ENCODE measurements at places on chromosomes 13 and 19.

DNA sequence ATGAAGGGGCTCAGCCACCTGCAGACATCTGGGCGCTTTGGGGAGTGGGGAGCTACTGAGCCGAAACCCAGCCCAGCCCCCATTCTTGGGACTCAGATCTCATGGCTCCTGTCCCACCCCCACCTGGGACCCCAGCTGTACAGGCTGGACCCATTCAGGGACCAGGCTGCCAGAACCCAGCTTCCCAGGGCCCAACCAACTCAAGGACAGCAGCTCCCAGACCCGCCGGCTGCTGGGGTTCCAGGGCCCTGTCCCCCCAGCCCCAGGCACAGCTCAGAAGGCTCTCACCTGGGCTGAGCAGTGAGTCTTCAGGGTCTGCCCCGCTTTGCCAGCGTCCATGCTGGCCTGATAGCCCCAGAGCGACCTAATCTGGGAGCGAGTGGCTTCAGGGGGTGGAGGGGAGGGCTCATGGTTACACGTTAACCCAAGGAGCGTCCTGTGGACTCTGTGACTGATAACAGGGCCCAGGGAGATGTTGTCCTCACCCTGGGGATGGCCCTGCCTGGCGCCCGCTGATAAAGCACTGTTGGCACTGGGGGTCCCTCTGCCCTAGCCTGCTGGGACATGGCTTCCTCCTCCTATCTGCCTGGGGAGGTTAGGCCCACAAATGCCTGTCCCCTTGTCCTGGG is at the start of gene TMEM86B:
Gene TMEM86B (minus strand): TSS at position 361 of the 629 bp plus-strand sequence. CDS start 22 bp downstream, at position 339.
- no peak for DNase-seq

DNA sequence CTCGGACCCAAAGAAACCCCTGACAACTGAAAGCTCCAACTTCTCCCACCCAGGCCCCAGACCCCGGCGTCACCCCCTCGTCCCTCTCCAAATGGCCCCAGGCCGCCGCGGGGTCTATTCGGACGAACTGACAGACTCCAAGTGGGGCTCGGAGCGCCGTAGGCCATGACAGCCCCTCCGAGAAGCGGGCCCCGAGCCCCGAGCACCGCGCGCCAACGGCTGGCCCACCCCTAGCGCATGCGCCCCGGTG is 360 bp downstream of the DDX39A start:
- DNase-seq: peak; percentile 77

GRCh38 chr13:42950181-42950580 is 41.9 kb downstream of the EPSTI1 start:
- DNase-seq: no peak

- DNase-seq: no peak
These were observed 11.7 kb downstream of the PLIN4 start for GRCh38 chr19:4506449-4507149.

DNA sequence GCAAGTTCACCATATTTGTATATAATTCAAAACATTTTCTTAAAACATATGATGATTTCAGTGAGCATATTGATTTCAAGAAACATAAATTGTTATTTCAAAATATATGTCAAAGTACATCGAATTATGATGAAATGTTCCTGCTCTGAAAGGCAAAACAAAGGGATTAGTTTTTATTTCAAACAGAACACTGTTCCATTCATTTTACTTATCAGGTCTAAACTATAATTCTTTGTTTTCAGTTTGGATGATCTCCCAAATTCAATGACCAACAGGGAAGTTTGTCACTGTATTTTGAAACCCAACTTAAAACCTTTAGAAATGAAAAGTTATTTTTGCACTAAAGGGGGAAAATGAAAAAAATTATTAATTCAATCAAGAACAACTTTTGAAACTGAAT is 610.2 kb downstream of the SLITRK1 start:
- DNase-seq: no peak

GRCh38 chr13:112058519-112058873 is 8.5 kb upstream of the SOX1 start:
- no peak for DNase-seq

Data from CD4-positive, alpha-beta T cell treated with Interleukin-2 at 100 ng/mL for 4 hours (primary cell).